ENCODE measurements at places on chromosomes 12 and 14.
A peak's percentile ranks its signal among the peaks of the same experiment; 100 is the strongest.

DNA sequence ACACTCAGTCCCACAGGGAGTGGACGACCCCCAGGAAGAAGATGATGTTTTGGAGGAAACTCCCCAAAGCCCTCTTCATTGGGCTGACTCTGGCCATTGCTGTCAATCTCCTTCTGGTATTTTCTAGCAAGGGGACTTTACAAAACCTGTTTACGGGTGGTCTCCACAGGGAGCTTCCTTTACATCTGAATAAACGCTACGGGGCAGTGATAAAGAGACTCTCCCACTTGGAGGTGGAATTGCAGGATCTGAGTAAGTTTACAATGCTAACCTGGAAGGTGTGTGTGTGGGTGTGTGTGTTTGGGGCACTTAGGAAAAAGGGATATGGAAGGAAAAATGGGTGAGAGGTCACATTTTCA, 416 bp downstream of the GALNT8 start:
- DNase-seq = no peak

DNA sequence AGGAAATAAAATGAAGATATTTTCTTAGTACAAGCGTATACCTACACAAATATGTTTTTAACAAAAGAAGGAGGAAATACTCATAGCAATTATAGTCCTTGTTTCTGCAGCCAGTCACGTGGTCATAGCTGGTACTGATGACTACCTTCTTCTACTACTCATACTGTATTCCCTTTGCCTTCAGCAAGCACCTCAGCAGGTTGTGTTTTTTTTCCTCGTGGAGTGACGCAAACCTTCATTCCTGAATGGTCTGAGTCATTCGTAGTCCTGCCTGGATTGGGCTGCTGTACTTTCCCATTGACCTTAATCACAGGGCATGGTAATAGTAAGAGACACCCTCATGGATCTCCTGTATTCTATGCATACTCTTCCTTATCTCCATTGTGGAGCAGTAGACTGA, 25.7 kb upstream of the SLC16A7 start:
- DNase-seq = no peak

- DNase-seq = no peak
Observed at GRCh38 chr14:96598332-96598928, 96.2 kb downstream of the PAPOLA start.

- DNase-seq = peak; percentile 96
Observed at GRCh38 chr12:26832822-26833742, at the start of gene ITPR2. ITPR2 (minus strand) TSS chr12:26833194; CDS start chr12:26832781, 413 bp downstream.

- no peak for DNase-seq
Observed at GRCh38 chr14:84792722-84793410, 737.1 kb upstream of the FLRT2 start.

Data from lower lobe of right lung (tissue), 2 donors.